ENCODE measurements at places on chromosomes 7 and 10.

- no peak for DNase-seq
These were observed 323.5 kb downstream of the ADARB2 start for GRCh38 chr10:1413823-1414222.

DNA sequence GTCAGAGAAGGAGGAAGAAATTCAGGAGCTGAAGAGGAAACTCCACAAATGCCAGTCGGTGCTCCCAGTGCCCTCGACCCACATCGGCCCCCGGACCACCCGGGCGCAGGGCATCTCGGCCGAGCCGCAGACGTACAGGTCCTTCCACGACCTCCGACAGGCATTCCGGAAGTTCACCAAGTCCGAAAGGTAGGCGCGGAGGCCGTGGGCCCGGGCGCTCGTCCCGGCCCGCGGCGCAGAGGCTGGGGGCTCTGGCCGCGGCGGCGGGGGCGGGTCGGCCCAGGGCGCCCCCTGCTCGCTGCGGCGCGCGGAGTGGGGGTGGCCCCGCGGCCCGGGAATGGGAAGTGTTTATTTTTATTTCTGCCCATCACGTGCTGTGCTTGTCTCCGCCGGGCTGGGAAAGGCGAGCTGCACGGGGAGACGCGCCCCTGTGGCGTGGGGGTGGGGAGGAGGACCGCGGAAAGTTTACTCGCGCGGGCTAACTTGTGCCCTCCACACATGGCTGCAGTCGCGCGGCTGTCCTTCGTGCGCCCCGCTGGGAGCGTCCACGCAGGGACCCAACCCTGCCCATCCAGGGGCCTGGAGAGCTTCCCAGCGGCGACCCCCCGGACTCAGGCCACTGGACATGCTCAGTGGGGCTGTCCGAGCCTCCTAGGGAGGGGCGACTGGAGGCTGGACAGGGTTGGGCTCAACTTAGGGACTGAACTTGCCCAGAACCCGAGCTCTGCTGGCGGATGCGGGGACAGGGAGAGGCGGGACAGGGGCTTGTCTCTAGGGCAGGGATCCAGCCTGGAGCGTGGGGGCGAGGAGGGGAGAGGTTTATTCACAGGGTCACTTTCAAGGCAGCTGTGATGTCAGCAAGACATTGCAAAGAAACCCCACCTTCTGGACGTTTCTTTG lies 82.6 kb upstream of the PRKG1 start:
- no peak for DNase-seq

DNA sequence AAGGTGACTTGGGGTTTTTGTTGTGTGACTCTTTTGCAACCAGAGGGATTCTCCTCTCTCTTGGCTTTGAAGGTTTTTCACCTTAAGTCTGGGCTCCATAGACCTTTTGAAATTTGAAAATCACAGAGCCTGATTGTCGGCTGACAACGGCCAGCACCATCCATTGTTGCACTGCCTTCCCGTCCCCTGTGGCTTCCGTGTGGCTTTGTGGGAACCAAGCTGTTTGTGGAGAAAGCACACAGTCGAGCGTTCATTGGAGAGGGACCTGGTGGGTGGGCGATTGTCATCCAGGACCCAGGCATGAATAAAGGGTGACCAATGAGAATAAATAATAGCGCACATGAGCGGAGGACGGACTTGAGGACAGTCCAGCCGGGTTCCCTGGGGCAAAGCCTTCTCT lies 7.4 kb upstream of the RAMP3 start:
- no peak for DNase-seq

DNA sequence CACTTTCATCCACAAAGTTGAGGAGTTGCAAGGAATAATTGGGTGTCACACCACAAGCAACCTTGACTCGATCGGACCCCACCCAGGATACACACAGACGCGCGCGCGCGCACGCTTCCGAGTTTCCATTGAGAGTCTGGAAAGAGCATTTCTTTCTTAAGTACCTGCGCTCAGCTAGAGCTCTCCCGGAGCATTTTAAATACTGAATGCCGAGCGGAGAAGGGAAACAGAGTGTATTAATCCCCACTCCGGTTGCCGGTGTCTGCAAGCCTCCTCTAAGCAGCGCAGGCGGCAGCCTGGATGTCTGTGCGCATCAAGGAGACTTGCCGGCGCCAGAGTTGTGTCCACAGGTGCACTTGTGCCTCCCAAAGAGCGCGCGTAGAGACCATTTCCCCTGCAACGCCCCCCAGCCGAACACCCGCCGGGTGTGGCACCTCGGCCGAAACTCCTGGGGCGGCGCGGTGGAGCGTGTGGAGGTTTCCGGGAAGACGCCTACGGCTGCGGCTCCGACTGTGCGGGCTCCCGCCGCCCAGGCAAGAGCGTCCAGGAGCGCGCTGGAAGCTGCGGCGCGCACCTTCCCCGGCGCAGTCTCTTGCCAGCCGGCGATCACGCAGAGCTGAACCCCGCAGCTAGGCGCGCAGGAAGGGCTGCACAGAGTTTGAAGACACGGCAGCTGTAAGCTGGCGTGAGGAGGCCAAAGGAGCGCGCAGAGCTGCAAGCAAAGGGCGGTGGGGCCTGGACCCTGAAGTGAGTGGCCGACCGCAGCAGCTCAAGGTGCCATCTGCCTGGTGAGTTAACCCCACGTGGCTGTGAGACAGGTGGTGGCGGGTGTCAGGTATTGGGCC lies 1.1 kb upstream of the FEZF1 start:
- no peak for DNase-seq

- DNase-seq: no peak
These were observed at the start of gene TBXAS1 for GRCh38 chr7:139829025-139829774. TBXAS1 (plus strand) TSS chr7:139829264; CDS start chr7:139829391, 127 bp downstream.

GRCh38 chr7:1679326-1679965 lies 9.4 kb downstream of the ELFN1 start:
- DNase-seq: peak; percentile 14

GRCh38 chr7:27940341-27940740 lies 200.4 kb downstream of the TAX1BP1 start:
- no peak for DNase-seq

DNA sequence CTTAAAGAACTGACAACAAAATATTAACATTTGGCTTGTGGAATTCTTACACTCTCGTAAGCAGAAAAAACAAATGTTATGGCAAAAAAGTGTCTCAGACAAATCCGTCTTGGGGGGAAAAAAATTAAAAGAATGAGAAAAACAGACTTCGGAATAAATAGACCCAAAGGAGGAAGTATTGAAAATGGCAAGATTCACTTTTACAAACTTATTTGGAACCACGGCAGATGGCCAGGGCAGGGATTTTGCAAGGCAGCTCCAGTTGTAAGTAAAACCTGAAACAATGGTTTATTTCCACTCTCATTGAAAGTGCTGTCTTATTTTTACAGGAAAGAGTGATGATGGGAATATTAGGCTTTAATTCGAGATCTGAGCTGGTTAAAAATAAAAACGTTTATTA lies 1.5 kb upstream of the ZNF438 start:
- no peak for DNase-seq

DNA sequence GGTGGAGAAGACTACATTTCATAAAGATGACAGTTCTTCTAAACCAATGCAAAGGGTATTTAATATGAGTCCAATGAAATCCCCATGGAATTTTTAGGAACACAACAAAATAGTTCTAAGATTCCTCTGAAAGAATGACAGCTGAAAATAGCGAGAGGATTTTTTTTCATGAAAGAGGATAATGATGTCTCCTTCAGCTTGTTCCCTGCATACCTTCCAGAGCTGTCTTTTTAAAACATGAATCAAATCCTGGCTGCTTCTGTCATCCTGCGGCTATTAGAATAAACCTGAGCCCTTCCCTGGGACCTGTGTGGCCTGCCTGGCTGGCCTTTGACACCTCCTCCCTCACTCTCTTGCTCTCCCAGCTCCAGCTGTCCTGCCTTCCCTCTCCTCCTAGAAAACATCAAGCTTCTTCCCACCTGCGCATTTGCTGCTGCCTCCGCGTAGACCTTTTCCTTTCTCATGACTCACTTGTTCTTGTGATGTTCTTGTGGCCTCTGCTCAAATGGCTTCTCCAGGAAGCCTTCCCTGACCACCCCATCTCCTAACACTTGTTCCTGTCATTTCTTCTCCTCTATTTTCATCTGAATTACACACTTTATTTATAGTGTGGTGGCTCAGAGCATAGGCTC lies 57.4 kb downstream of the EEPD1 start:
- no peak for DNase-seq

GRCh38 chr10:61904733-61905725 lies 3.5 kb downstream of the ARID5B start:
- DNase-seq: peak; percentile 66

DNA sequence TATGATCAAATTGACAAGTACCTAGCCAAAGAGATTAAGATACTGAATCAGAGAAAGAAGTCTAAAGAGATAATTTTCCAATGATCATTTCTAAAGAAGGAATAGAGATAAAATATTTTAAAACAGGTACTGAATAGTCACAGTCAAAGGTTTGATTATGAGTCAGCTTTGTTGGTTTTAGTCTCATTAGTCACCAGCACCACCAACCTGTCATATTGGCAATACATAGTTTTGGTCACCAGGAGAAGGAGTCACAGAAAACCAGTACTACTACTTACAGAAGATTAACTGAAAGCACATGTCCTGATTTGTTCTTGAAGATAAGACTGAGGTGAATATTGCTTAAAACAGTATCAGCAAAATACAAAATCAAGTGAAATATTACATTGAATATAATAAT lies 34.6 kb downstream of the ZEB1 start:
- no peak for DNase-seq

DNA sequence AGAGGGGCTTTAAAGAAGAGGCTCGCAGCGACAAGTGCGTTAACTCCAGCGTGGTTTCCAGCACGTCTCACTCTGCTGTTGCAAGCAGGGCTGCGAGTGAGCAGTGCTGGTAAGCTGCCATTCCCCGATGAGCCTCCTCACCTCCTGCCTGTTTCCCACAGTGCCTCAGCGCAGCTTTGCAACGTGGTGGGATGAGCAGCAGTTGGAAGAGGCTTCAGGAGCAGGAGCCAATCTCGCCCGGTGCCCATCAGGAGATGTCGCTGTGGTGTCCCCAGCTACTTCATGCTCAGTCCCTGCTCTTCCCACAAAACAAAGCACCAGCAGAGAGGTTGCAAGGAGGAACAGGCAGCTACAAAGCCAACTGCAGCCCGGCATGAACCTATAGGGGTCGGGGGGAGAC lies 2.4 kb upstream of the ADARB2 start:
- no peak for DNase-seq

DNA sequence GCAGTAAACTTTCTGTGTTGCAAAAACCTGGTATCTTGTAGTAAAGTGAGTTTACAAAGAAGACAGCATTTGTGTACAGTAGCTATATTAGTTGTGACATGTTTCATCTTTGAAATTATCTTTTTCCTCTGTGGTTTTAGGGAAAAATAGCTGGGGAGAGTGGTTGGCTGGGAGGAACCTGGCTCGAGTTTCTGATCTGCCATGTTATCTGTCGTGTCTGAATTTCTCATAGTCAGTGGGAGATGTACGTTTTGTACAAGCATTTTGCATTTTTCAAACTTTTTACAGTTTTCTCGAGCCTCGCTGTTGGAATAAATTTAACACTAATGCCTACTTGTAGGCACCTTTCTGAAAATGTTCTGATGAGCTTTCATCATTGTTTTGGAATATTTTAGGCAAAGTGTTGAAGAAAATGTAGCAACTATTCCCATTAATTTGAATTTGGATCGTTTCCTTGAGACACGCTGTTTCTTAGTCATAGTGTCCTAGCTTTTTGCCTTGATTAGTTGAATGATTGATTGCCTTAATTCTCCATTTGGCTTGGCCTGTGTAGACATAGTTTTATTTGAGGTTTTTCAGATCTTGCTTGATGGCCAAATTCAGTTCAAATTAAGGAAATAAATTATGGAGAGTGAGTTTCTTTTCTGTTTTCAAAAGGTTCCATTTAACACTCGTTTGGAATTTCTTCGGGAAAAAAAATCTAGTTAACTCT lies 65.1 kb downstream of the CAMK1D start:
- no peak for DNase-seq

DNA sequence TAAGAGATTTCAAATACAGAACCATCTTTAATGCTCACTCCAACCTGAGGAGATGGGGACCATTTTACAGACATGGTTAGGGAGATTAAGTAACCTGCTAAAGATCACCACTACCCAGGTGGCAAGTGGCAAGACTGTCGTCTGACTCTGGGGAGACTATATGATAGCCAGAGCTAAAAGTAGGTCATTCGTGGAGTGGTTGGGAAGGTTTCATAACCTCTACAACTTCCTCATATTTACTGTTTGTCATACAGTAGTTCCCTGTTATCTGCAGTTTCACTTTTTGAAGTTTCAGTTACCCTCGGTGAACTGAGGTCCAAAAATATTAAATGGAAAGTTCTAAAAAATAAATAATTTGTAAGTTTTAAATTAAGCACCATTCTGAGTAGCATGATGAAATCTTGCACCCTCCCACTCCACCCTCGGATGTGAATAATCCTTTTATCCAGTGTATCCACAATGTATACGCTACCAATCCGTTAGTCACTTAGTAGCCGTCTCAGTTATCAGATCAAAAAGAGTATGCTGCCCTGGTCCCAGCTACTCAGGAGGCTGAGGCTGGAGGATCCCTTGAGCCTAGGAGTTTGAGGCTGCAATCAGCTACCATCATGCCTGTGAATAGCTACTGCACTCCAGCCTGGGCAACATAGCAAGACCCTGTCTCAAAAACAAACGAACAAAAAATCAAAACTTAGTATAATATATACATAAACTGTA lies 14.9 kb upstream of the LGI1 start:
- no peak for DNase-seq

GRCh38 chr7:17121671-17122070 lies 176.8 kb upstream of the AHR start:
- no peak for DNase-seq

- peak; percentile 61 for DNase-seq
These were observed 816 bp downstream of the PSMG3 start for GRCh38 chr7:1569016-1569415.

DNA sequence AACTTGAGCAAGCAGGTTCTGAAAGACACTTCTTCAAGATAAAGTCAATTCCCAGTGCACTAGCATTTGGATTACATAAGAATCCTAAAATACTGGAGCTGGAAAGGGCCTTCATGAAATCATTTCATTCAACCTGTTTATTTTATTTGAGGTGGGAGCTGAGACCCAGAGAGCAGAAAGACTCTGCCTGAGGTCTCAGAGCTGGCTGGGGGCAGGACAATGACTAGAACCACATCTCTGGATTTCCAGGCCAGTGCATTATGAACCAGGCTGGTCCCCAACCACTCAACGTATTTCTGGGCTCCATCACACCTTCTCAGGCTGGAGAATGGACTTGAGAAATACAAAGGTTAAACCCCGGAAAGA lies 8.4 kb downstream of the ANXA11 start:
- DNase-seq: no peak

DNA sequence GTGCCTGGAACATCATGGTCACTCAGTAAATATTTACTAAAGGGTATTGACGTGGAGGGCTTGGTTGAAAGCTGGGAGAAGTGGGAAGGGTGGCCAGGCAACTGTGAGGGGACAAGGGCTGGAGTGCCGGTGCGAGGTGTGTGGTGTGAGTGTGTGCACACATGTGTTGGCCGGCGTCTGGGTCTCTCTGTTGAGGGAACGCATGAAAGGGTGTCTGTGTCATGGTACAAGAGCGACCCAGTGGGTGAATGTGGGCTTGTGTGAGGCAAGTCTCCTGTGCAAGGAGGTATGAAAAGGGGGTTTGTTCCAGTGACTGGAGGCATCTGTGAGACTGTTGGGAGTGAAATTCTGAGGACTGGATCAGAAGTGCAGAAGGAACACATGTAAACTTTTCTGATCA lies 29.4 kb upstream of the UCMA start:
- DNase-seq: no peak
